ENCODE measurements at places on chromosomes 3 and 15.
A peak's percentile ranks its signal among the peaks of the same experiment; 100 is the strongest.

GRCh38 chr15:66798426-66799061 lies 96.5 kb downstream of the SMAD6 start:
- no peak for DNase-seq

GRCh38 chr3:193240436-193240849 lies 579 bp upstream of the PLAAT1 start:
- no peak for DNase-seq

- DNase-seq = peak; percentile 20
Measured at GRCh38 chr15:99343881-99344551, 92.7 kb downstream of the LRRC28 start.

DNA sequence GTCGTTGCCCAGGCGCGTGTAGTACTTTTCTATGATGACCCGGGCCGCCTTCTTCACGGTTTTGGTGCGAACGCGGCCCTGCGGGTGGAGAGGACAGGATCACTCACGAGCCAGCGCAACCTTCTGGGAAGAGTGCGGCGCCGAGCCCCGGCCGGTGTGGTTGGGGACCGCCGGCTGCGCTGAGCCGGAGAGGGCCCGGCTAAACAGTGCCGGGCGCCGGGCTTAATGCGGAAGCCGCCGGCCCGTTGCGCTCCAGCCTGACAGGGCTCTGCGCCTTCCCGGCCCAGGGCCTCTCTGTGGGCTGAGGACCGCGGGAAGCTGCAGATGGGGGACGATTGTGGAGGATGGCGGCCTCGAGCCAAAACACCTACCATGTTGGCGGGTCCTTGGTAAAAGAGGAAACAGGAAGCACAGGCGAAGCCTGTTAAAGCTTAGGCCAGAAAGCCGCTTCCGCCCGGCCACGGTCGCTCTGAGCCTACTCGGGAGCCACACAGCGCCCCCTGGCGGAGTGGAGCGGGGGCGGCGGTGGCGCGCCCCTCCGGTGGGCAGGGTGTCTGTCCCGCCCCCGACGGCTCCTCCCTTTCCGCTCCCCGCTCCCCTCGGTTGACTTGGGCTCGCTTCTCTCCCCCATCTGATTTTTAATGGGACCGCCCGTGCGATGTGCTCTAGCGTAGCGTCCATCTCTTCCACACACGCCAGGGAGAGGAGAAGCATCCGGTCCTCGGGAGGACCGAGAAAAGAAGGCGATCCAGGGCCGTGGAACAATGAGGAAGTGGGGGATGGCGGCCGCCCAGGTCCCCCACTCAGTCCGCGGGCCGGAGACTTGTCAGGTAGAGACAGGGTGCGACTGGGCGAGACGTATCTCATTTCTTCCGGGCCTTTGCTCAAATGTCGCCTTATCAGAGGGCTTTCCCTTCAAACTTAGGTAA lies at the start of gene RPS17:
Gene RPS17, minus strand, starts transcription at position 403 of the 929 bp plus-strand sequence. Its CDS starts 29 bp downstream, at position 374.
- peak; percentile 100 for DNase-seq

DNA sequence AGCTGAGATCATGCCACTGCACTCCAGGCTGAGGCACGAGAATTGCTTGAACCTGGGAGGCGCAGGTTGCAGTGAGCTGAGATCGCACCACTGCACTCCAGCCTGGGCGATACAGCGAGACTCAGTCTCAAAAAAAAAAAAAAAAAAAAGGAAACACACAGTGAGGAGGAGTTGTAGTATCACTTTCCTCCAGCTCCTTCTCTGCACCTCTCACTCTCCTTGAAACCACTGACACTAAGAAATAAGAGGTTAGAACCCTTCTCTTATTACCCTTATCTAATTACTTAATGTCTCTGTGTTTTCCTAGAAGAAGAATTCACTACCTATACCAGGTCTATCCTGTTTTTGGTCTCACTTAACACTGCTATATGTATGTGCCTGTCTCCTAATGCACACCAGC lies 31.7 kb downstream of the RAB27A start:
- DNase-seq = no peak

GRCh38 chr3:159882367-159882766 lies 106.3 kb upstream of the IL12A start:
- no peak for DNase-seq

DNA sequence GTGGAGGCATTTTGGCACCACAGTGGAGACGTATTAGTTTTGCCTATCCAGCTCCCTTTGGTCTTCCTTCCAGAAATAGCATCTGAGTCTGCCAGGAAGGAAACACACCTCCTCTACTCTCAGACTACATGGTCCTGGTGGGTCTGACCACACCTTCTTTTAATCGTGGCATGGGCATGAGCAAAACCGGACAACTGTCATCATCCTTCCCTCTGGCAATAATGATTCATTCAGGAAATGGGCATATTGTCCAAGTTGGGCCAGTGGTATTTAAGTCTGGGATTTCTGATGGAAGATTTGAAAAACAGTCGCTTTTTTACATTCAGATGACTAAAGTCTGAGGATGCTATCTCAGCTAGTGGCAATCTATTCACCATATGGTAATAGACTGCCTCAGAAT lies 601.0 kb upstream of the ADAMTS9 start:
- DNase-seq = no peak

- no peak for DNase-seq
Measured at GRCh38 chr3:12395349-12396012, 88.8 kb upstream of the TSEN2 start.

- peak; percentile 95 for DNase-seq
Measured at GRCh38 chr15:90994417-90995311, at the start of gene PRC1. PRC1 (minus strand) TSS chr15:90994535; CDS start chr15:90994417, 118 bp downstream.

GRCh38 chr15:99324700-99325099 lies 73.4 kb downstream of the LRRC28 start:
- DNase-seq = no peak

DNA sequence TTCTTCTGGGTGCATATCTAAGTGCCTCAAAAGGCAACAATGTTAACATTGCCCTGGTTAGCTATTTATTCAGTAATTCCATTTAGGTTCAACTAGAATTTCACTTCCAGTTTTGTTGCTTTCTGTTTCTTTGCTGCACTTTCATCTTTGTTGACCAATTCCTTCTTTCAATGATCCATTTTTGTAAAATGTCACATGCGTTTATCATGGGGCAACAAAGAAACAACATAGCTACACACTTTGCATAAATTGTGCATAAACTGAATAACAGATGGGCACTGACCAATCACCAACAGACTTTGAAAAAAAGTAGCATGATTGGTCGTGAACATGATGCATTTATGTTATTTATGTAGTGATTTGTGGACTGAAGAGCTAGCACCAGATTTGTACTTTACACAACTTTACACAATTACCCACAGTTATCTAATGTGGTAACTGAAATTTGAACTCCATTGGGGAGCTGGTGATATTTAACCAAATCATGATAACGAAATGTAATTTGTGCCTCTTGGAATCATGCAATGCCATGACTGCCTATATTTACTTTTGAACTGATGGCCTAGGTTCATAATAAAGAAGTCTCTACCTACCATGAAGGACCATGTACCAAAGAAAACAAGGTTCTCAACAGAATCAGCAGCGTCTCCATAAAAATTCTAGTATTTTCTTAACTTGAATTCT lies 7.1 kb upstream of the CPOX start:
- no peak for DNase-seq

DNA sequence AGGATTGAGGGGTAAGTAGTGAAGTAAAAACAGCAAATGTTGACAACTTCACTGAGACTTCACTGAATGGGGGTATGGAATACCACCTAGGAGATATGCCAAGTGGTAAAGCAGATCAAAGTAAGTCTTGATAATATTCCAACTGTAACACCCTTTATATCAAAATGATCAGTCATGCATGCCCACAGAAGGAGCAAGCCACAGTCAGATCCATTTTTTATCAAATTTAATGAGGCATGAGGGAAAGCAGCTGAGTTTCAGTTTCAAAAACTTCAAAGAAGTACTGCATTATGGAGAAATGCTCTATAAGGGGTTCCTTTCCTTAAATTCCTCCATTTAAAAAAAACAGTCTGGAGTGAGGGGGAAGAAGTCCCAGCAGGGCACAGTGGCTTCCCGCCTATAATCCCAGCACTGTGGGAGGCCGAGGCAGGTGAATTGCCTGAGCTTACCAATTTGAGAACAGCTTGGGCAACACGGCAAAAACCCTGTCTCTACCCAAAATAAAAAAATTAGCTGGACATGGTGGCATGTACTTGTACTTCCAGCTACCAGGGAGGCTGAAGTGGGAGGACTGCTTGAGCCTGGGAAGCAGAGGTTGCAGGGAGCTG lies 56.9 kb downstream of the TJP1 start:
- no peak for DNase-seq

DNA sequence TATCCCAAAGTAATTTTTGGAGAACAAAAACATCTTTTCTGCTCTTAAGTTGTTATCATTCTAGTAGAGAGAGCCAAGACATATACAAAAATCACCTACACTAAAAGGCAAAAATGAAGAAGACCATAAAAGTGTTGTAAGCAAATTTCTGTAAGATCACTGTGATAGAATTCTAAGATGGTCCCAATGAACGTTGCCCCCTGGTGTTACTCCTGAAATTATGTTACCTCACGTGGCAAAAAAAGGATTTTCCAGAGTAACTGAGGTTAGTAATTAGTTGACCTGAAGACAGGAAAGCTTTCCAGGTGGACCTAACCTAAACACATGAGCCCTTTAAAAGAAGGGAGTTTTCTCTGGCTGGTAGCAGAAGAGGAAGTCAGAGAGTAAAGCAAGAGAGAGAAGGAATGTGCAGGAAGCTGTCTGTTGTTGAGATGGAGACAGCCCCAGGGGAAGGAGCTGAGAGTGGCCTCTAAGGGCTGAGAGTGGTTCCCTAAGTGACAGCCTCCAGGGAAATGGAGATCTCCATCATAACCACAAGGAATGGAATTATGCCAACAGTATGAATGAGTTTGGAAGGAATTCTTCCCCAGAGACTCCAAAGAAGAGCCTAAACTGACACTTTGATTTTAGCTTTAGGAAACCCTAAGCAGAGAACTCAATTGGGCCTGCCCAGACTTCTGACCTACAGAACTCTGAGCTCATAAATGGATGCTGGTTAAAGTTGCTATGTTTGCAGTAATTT lies 205.9 kb downstream of the CD47 start:
- DNase-seq = no peak

GRCh38 chr3:191020730-191021396 lies 158.4 kb upstream of the GMNC start:
- DNase-seq = no peak

DNA sequence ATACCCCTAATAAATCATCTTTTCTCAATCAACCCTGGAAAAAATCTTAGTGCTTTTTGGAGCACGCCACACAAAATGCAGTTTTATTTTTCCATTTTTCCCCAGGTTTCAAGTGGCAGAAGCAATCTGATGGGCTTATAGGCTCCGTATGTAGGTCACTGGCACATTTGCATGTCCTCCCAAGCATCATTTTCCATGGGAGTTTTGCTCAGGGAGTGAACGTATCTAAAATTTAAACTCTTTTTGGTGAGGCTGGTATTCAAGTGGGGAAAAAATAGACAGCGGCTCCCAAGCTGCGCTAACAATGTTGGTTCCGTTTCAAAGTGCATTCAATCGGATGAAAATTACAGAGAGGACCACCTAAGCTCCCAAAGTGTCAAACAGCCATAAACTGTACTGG lies 233.4 kb downstream of the MEX3B start:
- no peak for DNase-seq

DNA sequence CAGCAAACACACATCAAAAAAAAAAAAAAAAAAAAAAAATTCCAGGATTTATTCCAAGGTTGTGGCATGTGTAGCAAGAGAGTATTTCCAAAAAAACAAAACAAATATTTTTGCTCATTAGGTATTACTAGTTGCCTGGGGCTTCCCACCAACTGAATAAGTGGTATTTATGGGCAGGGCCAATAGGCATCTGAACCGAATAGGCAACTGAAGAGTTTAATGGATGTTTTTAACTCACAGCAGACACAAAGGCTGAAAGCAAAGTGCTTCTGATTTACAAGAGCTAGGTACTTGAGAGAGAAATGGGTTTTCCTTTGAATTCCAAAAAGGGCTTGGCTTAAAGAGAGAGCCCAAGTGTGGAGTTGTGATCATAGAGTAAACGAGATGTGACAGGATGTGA lies 21.4 kb downstream of the EIF4E3 start:
- DNase-seq = no peak

GRCh38 chr3:62446337-62446940 lies 73.1 kb upstream of the FEZF2 start:
- DNase-seq = no peak

GRCh38 chr3:128557531-128558280 lies 64.7 kb upstream of the GATA2 start:
- no peak for DNase-seq

- no peak for DNase-seq
Measured at GRCh38 chr15:24943361-24943760, 11.4 kb upstream of the SNRPN start.

- no peak for DNase-seq
Measured at GRCh38 chr3:193731656-193732055, 138.6 kb downstream of the OPA1 start.

GRCh38 chr3:61563313-61564271 lies 2.2 kb downstream of the PTPRG start:
- no peak for DNase-seq

DNA sequence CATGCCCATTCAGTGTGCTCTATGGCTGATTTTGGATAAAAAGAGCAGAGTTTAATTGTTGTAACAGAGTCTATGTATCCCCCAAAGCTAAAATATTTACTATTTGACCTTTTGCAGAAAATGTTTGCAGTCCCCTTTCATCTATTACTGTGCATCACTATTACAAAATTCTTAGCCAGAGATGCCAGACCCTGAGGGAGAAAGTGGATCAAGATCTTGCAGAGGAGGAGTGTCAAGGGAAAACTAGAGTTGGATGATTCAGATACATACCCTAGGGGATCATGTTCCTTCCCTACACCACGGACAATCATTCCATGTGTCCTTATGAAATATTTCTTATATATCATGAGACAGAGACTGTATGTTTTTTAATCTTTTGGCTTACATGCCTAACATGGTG lies 68.6 kb upstream of the TPRG1 start:
- no peak for DNase-seq

DNA sequence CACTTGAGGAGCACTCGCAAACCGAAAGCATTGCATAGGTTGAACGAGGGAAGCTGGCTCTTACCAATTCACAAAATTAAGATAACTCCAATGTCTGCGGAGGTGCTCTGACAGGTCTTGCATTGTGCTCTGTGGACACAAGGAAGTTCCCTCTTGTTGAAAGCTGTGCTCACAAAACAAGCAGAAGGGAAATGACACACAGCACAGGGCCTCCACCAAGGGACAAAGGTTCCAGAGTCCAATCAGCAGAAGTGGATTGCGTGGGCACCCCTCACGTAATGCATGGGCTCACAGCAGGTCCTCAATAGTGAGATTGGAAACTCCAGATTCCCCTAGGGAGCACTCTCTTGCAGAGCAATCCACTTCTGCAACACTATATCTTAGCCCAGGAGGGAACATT lies 89.9 kb downstream of the ATP10A start:
- DNase-seq = no peak

DNA sequence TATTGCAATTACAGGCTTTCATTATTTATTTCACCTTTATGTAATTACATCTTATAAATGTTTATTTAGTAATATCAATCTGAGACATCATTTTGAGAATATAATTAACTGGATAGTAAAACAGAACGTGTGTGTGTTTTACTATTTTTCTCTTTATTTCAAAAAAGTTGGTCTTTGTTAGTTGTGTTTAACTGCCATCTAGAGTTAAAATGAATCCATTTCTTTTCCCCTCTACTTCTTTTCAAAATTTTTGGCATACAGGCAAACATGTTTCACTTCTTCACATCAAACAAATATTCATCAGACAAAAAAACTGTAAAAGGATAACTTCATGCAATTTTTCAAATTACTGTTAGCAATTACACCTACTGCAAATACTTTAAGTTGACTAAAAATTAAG lies 61.1 kb downstream of the FEZF2 start:
- no peak for DNase-seq

All from activated B cell treated with CpG ODN at 0.5 μM for 24 hours (primary cell).